NCI-H510A treated with DMSO at 0.1 percent for 48 hours (cell line): ENCODE measurements at places on chromosomes 7 and 10.
A peak's percentile ranks its signal among the peaks of the same experiment; 100 is the strongest.

- no peak for DNase-seq
Measured at GRCh38 chr7:29859524-29860185, 53.3 kb downstream of the WIPF3 start.

DNA sequence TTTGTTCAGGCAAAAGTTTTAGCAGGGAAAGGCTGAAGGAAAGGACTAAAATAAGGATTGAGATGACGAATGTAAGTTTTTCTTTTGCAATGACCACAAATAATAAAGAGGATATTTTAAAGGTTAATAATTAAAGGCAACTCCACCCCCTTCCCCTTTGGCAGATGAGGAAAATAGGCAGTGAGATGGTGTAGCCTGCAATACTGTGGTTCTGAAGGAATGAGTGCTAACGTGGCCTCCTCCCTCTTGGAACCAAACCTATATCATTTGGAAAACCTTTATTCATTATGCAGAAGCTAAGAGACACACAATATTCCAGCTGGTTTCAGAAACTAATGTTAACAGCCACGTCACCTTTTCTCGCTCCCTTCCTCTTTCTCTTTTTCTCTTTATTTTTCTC is 70.9 kb upstream of the COL1A2 start:
- DNase-seq = no peak

DNA sequence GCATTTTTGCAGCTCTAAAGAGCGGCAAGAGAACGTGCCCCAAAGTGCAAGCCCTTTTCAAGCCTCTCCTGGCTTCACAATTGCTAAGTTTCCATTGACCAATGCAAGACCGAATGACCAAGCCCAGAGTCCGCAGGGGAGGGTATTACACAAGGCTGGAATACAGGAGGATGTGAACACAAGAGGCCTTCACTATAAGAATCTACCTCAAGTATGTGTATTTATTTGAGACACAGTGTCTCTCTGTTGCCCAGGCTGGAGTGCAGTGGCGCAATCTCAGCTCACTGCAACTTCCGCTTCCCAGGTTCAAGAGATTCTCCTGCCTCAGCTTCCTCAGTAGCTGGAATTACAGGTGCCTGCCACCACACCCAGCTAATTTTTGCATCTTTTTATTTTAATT is 22.2 kb upstream of the TPST1 start:
- no peak for DNase-seq

DNA sequence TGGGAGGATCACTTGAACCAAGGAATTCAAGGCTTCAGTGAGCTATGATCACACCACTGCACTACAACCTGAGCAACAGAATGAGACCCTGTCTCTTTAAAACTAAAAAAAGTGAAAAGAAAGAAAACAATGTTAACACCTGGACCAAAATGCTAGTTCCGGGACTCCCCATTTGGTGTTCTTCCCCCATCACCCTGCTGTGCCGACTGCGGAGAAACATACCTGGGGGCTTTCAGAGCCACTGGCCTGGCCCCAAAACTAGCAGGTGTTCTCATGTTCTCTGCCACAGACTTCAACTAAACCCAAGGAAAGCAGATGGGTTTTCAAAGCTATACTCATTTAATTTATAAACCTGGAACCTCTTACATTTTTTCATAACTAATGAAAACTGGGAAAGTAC is 250.9 kb downstream of the KIAA1217 start:
- no peak for DNase-seq

DNA sequence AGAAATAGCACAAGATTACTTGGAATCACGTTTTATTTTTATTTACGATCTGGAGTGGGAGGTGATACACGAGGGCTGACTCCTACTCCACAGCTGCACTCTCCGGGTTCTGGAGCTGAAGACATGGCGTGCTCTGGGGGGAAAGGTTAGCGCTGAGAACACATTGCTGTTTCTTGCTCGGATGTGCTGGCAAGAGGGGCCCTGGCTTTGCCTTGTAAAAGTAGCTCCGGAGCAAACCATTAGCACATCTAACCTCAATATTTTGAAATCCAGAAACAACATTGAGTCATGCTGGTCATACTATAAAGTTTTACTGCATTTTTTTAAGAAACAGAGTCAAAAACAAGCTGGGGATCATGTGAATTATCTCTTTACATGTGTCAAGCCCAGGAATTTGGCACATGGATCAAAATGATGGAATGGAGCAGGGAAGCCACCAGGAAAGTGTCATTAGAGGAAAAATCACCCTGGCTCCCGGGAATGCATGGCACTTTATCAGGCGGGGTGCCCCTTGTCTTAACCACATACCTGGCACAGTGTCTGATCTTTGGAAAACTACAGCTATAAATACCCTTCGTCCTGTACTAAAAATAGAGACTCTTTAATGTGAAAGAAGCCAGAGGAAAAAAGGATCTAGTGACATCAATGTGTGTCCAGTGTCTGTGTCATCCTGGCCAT is 31.6 kb upstream of the LYZL1 start:
- DNase-seq = no peak

DNA sequence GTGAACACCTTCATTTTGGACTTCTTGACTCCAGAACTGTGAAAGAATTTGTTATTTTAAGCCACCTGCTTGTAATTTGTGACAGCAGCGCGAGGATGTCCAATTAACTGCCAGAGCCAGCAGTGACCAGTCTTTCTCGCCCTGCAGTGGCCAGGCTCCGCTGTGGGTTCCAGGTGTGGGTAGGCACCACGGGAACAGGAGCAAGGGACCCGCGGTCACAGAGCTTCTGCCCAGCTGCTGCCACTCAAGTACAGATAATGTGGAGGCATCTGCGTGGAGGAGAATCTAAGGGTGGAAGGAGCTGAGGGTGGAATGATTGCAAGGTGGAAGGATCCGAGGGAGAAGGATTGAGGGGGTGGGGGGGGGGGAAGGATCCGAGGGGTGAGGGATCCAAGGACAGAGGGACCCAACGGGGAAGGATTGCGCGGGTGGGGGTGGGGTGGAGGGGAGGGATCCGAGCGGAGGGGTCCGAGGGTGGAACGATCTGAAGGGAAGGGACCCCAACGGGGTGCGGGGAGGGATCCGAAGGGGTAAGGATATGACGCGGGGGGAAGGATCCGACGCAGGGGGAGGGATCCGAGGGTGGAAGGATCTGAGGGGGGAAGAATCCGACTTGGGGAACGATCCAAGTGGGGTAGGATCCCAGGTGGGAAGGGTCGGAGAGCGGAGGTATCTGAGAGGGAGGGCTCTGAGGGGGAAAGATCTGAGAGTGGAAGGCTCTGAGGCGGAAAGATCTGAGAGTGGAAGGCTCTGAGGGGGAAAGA is 3.6 kb downstream of the CALY start:
- no peak for DNase-seq

GRCh38 chr10:76086761-76087639 is 655.6 kb downstream of the LRMDA start:
- peak; percentile 36 for DNase-seq

- DNase-seq = no peak
Measured at GRCh38 chr10:102460836-102461186, 9.5 kb upstream of the C10orf95 start.

DNA sequence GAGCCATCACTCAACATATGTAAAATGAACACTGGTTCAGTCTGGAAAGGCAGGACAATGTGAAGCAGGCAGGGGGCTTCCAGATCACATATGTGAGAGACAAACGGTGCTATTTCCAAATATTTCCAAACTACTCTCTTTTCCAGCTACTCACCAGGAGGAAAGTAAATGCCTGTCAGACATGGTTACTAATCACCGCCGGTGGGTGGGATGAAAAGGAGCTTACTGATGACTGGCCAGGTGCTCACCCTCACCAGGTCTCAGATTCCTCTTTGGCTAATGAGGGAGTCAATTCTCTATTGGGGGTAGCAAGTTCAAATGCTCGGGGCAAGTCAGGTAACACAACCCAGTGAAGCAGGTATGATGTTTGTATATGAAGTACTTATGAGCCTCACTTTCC is 9.7 kb upstream of the MSMB start:
- DNase-seq = no peak

DNA sequence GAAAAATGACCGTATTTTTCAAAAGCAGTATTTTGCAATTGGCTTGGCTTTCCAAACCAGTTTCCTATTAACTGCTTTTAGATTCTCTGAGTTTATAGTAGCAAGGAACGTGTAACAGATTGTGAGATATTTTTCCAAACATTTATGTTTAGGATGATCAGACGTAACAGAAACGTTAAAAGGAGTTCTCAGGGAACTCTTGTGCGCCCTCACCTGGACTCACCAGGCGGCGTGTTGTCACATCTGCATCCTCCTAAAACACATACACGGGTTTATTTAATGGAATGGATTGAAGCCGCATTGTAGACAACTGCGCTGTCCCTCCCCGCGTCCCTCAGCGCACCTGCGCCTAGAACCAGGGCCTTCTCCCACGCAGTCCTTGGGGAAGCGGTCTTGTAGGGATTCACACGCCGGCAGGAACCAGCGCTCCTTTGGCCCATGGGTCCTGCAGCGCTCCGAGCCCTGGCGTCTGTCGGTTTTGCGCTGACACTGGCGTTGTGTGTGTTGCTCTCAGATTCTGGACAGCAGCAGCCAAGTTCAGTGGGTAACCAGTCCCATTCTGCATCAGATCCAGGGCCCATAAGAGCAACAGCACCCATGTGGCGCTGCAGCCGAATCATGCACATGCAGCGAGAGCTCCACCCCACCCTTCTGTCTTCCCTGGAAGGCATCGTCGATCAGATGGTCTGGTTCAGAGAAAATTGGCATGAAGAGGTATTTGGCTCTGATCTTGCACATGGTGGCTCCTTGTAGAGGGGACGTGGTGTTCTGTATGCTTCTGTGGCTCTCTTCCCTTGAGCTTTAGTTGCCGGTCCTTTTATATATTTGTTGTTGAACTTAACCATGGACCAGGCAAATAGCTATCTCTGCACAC is 114.9 kb downstream of the TRRAP start:
- no peak for DNase-seq

DNA sequence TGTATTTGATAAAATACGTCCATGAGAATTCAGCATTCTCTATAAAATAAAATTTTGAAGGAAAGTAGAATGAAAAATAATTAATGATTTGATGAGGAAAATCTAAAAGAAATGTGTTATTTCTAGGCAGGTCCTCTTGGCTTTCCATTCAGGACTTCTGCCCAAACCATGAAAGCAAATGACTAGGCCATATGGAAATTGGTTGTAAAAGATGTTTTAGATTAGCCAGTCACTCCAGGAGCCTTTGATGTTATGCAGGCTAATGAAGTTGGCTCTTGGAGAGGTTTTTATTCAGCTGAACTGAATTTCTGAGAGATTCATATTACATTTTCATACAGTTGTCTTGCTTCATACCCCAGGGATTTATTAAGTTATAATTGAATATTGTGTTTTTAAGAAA is 452.8 kb downstream of the SDK1 start:
- DNase-seq = no peak

DNA sequence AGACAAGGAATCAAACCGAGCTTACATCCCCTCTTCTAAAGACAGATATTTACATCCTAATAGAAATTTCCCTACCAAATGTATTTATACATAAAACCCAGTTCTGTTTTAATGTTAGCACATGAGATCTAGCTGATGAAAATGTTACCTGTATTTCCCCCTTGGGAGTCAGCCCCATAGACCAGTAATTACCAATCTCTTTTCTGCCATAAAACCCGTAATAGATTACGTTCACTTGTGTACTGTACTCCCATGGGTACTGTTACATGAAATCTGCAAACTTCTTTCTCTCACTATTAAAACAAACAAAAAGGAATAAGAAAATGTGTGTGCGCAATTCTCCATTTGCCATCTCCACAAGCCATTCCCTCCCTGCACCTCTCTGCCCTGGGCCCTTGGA is 450.9 kb downstream of the CALN1 start:
- DNase-seq = no peak

DNA sequence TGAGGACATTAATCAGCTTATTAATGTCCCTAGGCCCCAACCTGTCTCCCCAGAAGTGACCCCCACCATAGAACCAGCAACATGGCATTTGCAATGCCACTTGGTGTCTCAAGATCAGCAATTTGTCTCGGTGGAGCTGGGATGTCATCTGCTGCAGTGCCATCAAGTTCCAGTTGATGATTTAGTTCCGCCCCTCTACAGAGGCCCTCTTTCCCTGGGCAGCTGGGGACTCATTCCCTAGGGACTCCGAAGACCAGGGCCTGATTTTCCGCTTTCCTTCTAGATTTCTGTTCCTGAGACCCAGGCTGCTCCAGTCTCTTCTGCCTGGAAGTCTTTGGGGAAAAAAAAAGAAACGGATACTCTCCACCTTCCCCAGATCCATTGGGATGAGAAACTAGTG is 122.5 kb upstream of the NANOS1 start:
- no peak for DNase-seq

GRCh38 chr7:131039355-131039762 is 288.3 kb upstream of the MKLN1 start:
- DNase-seq = no peak

DNA sequence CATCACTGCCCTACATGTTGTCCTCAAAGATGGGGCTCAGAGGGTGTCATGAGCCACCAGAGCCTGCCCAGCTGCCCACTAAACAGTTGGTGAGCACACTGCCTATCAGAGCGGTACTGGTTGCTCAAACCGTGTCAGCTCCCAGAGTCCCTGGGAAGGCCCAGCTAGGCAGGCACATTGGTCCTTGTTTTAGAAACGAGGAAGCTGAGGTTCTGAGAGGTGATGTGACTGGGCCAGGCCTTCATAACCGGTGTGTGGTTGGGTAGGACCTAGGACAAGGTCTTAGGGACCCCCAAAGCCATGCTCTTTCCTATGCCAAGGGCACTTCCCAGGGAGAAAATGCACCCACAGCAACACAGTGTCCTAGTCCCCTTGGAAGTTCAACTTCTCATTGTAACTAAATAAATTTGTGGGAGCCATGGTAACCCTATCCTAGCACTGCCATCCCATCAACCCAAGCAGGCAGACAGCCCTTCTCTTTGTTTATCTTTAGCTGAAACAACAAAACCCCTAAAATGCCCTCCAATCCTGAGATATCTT is 174.7 kb upstream of the PDE1C start:
- no peak for DNase-seq

- no peak for DNase-seq
Measured at GRCh38 chr10:110498087-110498981, 627 bp downstream of the DUSP5 start.

- no peak for DNase-seq
Measured at GRCh38 chr7:128880791-128881457, 18.3 kb downstream of the ATP6V1F start.

DNA sequence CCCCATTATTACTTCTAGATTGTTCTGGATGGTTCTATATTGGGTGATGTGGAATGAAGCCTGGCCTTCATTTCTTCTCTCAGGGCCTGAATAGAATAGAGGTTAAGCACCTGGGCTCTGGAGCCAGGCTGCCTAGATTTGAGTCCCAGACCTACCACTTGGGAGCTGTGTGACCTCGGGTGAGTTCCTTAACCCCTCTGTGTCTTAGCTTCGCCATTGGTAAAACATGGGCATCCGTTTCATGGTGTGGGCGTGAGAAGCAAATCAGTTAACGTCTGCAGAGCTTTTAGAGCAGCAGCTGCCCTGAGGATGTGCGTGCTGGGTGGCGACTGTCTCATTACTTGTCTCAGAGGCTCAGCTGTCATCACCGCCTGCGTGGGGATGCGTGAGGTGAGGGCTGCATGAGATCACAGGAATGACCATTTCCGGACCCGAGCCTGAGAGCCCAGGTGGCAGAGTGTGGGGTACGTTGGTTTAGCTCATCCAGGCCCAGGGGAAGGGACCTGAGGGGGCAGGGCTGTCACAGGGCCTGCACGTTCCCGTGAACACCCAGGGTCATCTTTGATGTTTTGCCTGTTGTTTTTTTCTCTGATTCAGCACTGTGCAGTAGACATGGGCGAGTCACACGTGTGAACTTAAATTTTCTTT is 9.7 kb downstream of the AGAP3 start:
- no peak for DNase-seq
